NCI-H1417 treated with DMSO at 0.1 percent for 48 hours (cell line): ENCODE measurements at places on chromosomes 4 and X.

- no peak for DNase-seq
Measured at GRCh38 chr4:171157462-171158082, 655.6 kb upstream of the GALNTL6 start.

- DNase-seq: no peak
Measured at GRCh38 chr4:4849106-4849505, 10.4 kb upstream of the MSX1 start.

GRCh38 chr4:184706453-184706852, 27.4 kb downstream of the CENPU start:
- no peak for DNase-seq

DNA sequence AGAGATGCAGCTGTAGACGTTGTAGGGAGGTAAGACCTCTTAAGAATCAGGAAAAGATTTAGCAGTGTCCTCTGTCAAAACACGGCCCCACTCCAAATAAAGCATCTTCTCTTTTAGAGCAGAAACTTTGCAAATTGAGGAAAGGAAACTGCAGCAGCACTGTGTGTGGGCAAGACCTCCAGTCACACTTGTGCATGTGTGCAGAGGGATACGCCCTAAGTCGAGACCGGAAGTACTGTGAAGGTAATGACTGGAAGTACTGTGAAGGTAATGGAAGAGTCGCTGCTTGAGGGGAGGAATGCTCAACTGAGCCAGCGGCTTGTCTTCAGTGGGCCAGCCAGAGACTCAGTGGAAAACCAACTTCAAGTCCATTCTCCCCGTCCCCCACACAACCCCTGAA, 46.5 kb downstream of the EGF start:
- DNase-seq: no peak

GRCh38 chr4:76736414-76736813, 161.5 kb downstream of the SOWAHB start:
- DNase-seq: no peak

DNA sequence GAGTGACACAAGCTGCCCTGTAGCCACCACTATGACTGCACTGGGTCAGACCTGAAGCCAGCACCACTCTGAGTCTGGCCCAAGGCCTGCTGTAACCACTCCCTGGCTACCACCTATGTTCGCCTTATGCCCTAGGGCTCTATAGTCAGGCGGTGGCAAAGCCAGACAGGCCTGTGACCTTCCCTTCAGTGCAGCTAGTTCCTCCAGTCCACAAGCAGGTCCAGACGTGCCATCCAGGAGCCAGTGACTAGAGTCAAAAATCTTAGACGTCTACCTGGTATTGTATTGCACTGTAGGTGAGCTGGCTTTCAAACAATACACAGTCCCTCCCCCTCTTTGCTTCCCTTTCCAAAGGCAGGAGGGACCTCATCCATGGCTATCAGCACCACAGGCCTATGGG, 54.0 kb upstream of the RNF128 start:
- no peak for DNase-seq

DNA sequence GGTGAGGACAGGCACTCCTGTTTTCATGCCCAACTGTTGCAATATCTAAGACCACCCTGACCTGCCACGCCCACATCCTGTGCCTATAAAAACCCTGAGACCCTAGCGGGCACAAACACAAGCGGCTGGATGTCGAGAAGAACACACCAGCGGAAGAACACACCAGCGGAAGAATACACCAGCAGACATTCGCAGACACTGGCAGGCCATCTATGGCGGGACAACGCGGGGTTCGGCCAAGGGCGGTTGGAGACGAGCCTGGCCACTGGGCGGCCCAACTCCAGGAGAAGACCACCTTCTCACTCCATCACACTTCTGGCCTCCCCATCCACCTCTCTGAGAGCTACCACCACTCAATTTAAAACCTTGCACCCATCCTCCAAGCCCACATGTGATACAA, 361.4 kb downstream of the FAT4 start:
- DNase-seq: no peak

- DNase-seq: no peak
Measured at GRCh38 chr4:142435599-142436235, 410.4 kb downstream of the INPP4B start.

DNA sequence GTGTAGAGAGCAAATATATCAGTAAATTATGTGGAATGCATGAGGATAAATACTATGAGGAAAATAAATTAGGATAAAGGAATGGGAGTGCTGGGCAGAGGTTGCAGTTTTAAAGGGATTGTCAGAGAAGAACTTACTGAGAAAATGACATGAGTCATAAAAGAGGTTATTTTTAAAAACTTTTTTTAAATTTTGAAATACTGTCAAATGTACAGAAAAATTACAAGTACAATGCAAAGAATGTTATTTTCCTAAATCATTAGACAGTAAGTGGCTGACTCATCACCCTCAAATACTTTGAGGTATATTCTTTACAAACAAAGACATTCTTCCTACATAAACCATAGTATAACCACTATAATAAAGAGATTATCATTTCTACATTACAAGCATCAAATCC, 29.8 kb upstream of the H2AZ1 start:
- DNase-seq: no peak

DNA sequence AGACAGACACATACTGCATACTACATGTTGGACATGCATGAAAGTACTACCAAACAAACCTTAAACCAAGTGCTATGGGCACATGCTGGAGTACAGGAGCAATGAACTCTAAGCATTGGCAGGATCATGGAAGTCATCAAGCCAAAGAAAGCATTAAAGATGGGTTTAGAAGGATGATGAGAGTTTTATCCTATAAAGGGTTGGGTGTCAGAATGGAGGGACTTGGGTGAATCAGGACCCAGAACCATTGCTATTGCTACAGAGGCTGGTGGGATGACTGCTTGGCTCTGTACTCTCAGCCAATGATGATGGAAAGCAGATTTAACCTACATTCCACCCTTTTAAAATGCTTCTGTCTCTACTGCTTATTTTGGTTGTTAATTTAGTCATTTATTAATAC, 233.9 kb upstream of the EDA2R start:
- DNase-seq: no peak

GRCh38 chr4:184536065-184536880, 61.9 kb upstream of the IRF2 start:
- DNase-seq: no peak

DNA sequence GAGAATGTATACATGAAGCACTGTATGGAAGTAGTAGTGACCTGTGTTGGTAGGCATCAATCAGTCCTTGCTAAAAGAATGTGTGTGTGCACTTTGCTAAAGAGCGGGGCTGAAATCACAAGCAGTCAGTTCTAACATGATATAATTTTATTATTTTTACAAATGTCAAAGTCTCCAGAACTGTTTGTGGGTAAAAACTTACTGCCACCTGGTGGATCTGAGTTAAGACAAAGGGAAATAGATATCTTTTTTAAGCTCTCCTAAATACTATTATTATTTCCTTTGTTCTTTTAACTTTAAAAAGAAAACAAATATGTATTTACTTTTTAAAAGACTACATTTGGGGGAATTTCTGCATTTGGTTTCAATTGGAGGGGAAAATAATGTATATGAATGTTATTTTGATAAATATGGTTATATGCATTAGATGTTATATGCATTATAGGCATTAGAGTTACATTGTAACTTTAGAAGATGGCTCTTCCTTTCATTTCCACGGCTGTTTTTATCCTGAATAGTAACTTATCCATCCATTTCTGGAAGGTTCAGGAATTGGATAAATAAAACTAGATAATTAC, 7.8 kb upstream of the CLOCK start:
- no peak for DNase-seq

- DNase-seq: no peak
Measured at GRCh38 chrX:819684-820083, 189.1 kb downstream of the SHOX start.

- DNase-seq: no peak
Measured at GRCh38 chr4:2688697-2689096, 67.4 kb downstream of the TNIP2 start.

DNA sequence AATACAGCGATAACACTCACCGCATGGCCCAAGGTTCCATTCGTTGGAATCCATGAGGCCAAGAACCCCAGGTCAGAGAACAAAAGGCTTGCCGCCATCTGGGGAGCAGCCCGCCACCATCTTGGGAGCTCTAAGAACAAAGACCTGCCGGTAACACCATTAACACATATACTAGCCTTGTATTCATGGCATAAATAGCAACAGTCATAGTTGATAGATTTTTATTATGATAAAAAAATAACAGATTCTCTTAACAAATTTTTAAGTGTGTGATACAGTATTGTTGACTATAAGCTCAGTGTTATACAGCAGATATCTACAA, 309.4 kb downstream of the GLUD2 start:
- DNase-seq: no peak

DNA sequence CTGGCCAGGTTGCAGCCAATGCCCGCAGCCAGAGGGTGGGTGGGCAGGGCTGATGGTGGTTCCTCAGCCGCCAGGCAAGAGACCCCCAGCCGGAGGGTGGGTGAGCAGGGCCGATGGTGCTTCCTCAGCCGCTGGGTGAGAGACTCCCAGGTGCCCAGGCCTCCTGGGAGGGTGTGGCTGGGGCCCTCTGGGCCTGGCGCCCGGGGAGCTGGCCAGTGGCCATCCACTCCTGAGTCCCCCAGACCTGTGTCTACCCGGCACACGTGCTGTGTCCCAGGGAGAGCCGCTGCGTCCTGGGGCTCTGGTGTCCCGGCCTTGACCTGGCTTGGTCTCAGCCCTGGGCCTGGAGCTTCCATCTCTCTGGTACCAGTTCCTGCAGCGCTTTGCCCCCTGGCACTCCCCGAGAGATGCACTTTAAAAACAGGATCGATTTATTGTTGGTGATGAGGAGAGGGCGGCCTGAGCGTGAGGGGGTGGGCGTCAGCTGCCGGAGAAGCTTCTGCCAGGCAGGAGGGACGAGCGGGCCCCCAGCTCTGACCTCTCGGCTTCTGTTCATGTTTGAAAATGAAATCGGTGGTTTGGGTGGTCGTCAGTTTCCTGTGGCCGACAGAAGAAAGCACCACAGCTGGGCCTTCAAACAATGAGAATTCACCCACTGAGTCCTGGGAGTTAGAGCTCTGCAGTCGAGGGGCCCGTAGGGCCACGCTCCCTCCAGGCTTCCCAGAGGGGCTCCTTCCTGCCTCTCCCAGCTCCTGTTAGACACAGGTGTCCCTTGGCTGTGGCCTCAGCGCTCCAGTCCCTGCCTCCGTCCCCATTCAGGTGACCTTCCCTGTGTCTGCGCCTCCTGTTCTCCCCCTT, 6.5 kb downstream of the DOK7 start:
- no peak for DNase-seq

DNA sequence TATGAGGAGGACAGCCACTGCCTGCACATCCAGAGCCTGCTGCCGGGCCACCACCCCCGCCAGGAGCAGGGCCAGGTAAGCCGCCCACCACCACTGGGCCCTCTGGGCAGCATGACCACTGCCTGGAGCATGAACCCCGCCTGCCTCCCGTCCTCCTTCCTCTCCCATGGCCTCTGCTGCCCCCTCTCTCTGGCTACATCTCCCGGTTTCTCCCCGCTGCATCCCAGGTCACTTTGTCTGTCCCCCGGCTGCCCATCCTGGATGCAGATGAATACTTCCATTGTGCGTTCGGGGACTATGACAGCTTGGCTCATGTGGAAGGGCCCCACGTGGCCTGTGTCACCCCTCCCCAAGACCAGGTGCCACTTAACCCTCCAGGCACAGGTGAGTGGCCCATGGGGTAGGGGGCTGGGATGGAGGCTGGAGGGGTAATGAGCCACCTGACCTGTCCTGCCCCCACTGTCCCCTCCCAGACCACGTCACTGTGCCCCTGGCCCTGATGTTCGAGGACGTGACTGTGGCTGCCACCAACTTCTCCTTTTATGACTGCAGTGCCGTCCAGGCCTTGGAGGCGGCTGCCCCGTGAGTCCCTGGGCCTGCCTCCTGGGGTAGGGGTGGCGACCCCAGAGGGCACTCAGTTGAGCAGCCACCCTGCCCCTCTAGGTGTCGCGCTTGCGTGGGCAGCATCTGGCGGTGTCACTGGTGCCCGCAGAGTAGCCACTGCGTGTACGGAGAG, 6.0 kb downstream of the PLXNB3 start:
- no peak for DNase-seq

DNA sequence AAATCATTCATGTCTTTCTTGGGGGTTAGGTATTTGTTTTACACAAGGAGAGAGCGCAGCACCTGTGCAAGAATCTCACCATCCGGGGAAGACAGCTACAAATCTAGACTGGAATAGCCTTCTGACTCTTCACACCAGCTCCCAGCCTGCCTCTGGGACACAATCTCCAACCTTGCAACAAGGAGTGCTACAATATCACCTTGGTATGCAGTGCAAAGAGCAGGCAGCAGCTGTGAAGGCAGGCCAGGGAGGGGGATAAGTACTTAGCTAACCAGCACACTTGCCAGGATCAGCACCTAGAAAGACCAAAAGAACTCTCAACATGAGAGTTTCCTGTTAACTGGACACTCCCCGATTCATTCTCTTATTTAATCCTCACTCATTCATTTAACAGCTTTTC, 235.3 kb downstream of the AR start:
- no peak for DNase-seq

GRCh38 chr4:62455871-62456270, 1255.7 kb downstream of the ADGRL3 start:
- no peak for DNase-seq

- DNase-seq: no peak
Measured at GRCh38 chrX:31298916-31299315, 227.1 kb upstream of the FTHL17 start.

DNA sequence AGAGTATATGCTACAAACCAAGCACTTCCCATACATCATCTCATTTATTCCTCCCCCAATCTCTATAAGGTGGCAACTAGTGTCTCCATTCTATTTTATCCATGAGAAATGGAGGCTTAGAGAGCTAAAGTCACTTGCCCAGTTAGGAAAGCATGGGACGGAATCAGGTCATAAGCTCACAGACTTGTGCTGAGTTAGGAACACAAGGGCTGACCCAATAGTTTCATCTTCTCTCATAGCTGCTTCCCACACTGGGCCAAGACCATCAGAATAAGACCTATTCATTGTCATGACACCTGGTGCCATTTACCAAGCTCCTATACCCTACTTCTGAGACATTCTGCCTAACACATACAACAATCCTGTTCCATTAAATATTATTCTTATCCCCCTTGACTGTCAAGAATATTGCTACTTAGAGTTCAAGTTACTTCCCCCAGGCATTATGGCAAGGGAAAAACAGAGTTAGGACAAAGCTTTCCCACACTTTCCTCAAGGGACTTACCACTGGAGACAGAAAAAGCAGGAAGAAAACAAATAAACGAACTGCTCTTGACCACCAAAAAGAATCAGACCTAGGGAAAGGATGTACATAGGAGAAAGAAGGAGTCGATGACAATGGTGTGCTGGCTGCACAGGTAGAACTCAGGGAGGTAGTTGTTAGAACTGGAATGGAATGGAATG, 167.8 kb downstream of the LDB2 start:
- no peak for DNase-seq
